ENCODE measurements at places on chromosomes 2 and 18.

- peak; percentile 43 for DNase-seq
Observed at GRCh38 chr2:101698844-101699754, 1.6 kb downstream of the MAP4K4 start.

DNA sequence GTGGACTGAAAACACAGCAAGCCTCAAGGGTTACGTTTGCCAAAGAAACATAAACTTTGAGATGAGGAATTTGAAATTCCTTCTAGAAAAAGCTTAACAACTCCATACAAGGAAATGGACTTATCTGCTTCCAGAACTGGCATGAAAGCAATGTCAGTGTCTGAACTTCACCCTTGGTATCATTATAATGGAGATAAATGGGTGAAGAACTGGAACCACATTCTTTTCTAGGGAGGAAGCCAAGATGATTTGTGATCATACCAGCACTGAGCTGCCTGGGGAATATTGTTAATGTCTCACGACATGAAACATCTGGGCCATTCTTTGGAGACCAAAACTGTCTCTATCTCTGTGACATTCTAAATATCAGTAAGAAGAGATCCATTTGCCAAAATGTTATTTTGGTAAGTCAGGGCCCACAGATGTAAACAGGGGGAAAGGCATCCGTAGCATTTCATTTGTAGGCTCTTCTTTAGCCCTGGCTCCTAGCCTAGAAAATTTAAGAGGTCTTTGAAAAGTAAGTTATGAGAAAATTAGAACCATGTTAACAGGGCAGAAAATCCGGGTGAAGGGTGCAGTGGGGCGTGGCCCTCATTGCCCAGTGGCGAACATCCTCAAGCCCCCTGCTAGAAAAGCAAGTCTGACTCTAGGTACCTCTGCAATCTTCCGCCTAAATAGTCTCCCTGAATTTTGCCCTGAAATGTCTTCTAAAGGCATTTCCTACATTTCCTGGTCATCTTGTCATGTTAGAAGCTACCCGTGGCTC, 295.3 kb upstream of the EPAS1 start:
- DNase-seq, result no peak

- DNase-seq, result no peak
Observed at GRCh38 chr18:10072671-10073175, 158.9 kb downstream of the VAPA start.

DNA sequence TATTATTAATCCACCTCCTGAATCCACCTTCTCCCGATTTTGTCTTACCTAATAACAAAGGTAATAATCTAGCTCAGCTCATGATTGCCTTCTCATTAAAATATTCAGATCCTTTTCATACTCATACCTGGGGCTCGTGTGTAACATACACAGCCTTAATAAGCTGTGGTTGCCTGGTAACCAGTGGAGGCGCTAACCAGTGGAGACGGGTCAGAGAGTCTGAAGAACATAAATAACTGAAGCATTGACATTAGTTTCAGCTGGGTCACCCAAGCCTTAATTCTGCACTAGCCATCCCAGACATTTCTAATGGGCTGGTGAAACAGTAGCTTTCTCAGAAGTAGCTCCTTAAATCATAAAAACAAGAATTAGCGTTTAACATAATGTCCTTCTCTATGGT, 14.8 kb upstream of the DTNA start:
- no peak for DNase-seq

GRCh38 chr18:70154591-70155194, 50.8 kb downstream of the RTTN start:
- no peak for DNase-seq

- DNase-seq, result no peak
Observed at GRCh38 chr2:164145093-164145987, 409.5 kb upstream of the FIGN start.

DNA sequence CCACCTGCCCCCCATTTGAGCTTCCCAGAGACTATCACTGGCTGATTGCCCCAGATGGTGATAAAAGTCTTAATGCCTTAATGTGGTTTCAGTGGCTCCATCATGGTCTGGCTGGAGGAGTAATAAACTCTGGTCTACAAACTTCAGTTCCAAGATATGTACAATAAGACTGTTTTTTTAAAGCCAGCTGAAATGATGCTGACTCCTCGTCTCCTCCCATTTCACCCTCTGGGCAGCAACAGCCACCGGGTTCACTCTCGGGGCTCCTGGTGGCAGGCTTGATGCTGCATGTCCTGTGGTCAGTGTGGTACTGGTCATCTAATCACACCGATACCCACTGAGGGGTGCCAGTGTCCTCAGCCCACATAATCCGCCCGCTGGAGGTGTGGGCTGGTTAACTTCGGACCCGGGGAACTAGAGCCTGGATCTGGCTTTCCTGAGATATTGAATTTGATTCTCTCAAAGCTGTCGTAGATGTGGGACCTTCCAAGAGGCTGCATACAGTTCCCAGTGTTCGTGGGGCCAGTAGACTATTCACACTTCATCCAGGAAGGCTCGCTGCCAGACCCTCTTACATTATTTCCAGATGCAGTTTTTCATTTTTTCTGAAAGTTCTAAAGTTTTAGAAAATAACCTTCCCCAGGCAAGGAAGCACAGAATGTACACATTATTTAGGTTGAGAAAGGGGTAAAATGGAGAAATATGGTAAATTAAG, 95.3 kb downstream of the GALR1 start:
- no peak for DNase-seq

GRCh38 chr2:75503048-75503607, 57.6 kb downstream of the EVA1A start:
- DNase-seq, result peak; percentile 81
